Activated T-cell treated with anti-CD3 and anti-CD28 coated beads, Interleukin-2, amount 50 U/mL, for 72 hours (primary cell): ENCODE measurements at places on chromosomes 13 and 19.

DNA sequence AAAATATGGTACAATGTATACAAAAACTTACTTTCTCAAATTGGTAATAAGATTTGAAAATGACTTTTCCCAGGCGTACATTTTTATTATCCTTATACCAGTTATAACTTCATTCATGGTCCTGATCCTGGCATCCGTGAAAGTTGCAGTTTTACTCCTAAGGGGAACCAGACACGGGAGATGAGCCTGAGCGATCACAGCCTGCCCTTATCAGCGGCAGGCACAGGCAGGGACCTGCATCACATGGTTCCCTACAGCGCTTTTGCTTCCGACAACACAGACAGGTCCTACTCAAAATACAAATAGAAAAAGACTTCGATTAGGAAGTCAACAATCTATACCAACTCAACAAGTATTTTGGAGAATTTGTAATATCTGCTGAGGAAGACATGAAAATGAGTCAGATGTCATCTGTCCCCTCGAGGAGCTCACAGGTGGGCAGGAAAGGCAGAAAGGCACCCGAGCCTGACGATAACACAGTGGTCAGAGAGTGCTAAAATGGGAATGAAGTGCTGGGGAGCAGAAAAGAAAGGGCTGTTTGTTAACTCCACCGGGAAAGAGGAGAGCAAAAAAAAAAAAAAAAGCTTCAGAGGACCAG, 93.4 kb downstream of the ABCC4 start:
- no peak for DNase-seq

GRCh38 chr19:38079926-38080380, 144.1 kb downstream of the DPF1 start:
- no peak for DNase-seq

DNA sequence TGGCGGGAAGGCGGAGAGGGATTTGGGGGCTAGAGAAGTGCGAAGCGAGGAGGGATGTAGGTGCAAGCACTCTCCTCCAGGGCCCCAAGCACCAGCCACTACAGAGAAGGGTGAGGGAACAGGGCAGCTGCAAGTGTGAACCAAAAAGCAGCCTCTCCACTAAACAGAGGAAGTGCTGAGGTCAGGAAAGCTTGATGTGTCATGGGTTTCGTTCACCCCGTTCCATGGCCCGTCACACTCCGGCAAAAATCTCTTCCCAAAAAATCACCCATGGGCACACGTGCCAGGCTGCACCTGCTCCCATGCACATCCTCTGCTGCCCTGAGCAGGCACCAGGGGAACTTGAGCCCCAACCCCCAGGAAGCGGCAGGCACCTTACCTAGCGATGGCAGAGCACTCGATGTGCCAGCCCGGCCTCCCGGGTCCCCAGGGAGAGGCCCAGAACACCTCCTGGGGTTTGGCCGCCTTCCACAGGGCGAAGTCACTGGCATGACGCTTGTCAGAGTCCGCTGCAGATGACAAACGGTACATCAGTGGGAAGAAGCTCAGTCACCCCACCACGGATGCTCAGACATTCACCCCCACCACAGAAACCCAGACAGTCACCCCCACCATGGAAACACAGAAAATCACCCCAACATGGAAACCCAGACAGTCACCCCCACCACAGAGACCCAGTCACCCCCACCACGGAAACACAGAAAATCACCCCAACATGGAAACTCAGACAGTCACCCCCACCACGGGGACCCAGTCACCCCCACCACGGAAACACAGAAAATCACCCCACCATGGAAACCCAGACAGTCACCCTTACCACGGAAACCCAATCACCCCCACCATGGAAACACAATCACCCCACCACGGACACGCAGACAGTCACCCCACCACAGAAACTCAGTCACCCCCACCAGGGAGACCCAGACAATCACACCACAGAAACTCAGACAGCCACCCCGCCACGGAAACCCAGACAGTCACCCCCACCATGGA, 29.0 kb downstream of the CARS2 start:
- peak; percentile 60 for DNase-seq

DNA sequence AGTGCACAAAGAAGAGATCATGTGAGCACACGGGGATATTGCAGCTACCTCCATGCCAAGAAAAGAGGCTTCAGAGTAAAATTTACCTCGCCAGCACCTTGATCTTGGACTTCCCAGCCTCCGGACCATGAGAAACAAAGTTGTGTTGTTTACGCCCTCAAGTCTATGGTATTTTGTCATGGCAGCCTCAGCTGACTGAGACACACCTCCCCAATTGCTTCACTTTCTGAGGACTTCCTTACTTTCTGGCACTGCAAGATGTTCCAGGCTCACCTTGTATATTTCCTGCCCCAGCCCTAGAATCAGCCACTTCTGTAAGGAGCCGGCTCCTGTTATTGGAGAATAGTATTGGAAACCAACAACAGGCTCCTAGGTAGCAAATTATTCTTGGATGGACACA, 6.6 kb upstream of the CEBPG start:
- DNase-seq: no peak

DNA sequence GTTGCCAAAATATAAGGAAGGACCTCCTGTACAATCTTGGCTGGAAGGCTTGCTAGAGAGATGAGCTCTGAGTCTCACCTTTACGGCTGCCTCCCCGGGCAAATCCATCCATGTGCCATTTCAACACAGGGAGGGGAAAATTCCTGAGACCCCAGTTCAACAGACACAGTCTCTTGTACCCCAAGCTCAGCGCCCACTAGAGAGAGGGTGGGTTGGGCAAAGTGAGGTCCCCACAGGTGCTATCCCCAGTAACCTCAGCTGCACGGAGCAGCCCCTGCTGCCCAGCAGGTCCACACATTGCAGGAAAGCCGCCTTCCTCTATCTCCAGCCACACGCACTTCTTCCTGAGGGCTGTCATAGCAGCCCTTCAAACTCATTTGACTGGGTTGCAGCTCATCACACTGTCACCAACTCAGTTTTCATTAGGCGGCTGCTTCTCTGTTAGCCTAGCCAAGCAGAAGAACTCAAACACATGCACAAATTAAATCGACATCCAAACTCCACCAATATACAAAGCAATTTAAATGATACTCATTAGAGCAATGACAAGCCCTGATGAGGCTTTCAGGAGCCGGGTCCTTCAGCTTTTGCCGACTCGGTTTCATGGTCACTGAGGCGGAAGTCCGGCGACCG, 80.4 kb downstream of the TSHZ3 start:
- no peak for DNase-seq

GRCh38 chr13:33127009-33127551, 110.9 kb downstream of the KL start:
- no peak for DNase-seq

GRCh38 chr13:79621449-79621848, 140.5 kb downstream of the NDFIP2 start:
- DNase-seq: no peak

- DNase-seq: no peak
These were observed 111.6 kb downstream of the GGACT start for GRCh38 chr13:100476963-100477362.

DNA sequence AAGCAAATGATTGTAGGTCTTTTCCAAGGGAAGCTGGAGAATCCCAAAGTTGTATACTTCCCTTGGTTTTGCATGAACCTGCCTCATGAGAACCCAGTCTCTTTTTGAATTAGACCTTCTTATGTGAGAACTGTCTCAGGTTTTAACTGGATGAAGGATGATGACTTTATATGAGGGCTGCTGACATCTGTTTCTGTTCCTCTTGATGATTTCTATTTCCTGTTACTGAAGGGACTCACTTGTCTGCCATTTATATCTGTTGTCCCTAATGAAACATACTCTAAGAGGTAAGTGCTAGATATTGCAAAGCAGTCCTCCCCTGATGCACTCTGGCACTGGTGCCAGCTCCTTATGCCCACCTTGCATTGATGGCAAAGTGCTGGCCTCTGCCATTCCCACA, 33.6 kb downstream of the ERICH4 start:
- no peak for DNase-seq

DNA sequence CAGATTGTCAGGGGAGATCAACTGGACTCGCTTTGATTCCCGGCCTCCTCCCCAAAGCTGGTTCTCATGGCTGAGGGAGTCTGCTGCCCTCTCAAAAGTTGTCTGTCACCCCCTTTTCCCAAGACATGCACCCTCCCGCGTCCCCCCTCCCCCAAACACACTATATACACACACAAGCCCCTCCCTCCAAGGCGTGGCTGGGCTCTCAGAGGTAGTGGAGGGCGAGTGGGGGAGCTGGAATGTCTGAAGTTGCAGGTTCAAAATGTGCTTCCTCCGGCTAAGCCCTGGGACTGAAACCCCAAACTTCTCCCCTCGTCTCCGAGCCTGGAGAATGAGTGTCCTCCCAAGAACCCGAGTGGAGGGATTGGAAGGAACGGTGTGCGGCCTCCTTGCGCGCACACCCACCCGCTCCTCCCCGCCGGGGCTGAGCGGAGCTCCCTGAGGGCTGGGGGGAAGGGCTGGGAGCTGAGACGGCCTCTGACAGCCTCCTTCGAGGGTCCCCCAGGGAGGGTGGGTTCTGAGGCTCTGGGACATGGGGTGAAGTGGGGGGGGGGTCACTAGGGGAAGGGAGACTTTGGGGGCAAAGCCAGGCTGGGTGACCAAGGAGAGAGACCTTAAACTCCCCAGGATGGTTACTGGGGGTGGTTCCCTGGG, 9.9 kb upstream of the MEIS3 start:
- no peak for DNase-seq

GRCh38 chr13:114100446-114101357, 31.7 kb downstream of the RASA3 start:
- DNase-seq: no peak

DNA sequence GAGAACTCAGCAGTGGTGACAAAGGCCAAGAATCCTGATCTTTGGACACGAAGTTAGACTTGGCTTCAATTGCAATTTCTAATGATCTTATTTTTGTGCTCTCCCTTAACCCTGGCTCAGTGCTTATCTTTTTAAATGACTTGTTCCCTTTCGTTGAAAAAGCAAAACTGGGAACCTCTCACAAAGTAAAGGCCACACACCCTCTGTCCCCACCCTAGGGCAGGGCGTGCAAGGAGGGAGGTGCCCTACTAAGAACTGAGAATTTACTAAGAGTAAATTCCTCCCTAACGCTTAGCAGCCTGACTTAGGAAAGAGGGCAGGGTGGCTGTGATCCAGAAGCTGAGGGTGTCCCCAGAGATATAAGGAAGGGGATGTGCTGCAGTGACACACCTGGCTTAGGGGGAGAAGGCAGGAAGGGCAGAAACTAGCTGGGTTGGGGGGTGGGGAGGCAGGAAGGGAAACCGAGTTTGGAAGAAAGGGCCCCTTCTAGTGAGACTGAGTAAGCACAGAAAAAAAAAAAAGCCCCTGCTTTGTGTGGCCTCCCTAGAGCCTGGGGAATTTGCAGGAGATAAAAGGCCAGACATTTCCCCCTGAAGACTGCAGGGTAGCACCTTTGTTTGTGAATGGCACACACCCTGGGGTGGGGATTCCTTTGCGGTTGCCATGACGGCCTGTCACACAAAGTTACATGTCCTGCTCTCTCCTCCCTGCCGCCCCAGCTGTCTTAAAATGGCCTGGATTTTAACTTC, 435.1 kb downstream of the EFNB2 start:
- no peak for DNase-seq

DNA sequence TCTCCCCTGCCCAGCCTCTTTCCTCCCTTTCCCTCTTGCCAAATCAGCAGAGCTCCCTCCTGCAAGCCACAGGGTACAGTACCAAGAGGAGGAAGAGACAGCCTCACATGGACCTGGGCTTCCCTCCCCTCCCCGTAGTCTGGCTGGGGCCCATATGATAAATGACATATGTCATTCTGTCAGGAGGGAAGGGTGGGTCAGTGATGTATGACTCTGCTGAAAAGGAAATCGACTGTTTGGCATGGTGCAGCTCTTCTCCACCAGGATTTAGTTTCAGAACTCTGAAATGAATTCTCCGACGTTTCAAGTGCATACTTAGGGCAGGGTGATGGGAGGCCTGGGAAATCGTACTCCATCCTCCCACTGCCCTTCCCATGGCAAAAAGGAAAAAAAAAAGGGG, 9.8 kb downstream of the TSHZ3 start:
- DNase-seq: no peak

GRCh38 chr19:1317274-1318003, 31.8 kb downstream of the EFNA2 start:
- DNase-seq: no peak

GRCh38 chr19:2275588-2276428, 6.2 kb downstream of the PEAK3 start:
- DNase-seq: no peak

DNA sequence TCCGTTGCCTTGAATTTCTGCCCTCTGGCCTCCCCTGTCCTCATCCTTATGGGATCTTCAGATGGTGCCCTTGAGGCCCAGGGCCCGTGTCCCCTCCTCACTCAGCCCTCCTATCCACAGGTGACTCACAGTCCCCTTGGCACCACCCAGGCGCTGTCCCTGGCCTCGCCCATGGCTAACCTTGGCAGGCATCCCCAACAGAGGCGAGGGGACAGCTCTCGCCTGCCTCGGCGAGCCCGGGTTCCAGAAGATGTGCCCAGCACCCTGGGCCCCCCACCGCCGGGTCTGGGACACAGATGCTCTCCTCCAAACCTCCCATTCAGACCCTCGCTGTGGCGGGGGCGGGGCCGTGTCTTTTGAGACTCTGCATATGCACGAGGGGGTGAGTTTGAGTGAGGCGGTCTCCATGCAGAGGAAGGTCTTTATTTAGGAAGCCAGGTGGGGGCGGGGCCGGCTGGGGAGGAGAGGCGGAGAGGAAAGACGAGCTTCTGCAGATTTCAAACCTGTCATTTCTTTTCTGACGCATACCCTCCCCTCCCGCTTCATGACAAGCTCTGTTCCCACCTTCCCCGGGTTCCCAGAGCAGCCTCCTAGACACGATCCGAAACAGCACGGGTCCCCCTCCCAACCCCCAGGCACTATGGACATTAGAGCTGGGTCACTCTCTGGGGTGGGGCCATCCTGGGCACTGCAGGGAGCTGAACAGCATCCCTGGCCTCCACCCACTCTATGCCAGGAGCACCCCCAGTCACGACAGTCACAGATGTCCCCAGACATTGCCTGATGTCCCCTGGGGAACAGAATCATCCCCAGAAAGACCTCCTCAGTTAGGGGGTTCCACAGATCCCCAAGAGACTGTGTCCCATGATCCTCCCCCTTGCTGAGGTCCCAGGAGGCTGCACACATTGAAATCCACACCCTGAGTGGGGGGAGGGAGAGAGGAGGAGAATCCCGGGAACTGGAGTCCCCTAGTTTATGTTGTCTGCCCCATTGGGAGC, 48.5 kb downstream of the GNG7 start:
- no peak for DNase-seq

- DNase-seq: peak; percentile 55
These were observed 64.8 kb upstream of the GPR183 start for GRCh38 chr13:99371956-99372355.

GRCh38 chr19:34126966-34127365, 45.3 kb upstream of the LSM14A start:
- no peak for DNase-seq

GRCh38 chr13:48403151-48403631, 9.7 kb downstream of the LPAR6 start:
- DNase-seq: peak; percentile 26

- DNase-seq: no peak
These were observed 226.8 kb downstream of the PCDH17 start for GRCh38 chr13:57858376-57858775.
